ENCODE measurements at places on chromosomes 12 and 14. TPM values are rescaled to one million over a fixed set of nuclear protein-coding genes. Genes with fewer than 3 reads are reported as not detected.

PRKD1 gene
- total RNA-seq, result 4.5 TPM

TMPRSS12 gene
- total RNA-seq, result not detected

SRGAP1 gene
- total RNA-seq, result 14.5 TPM

CLEC4D gene
- not detected for total RNA-seq

VDR gene
- 4.7 TPM for total RNA-seq

PGF gene
- 6.1 TPM for total RNA-seq

CCDC88C gene
- 16.4 TPM for total RNA-seq

RNASE4 gene
- total RNA-seq, result 7.6 TPM

FBXO33 gene
- total RNA-seq, result 16.8 TPM

All from epithelial cell of proximal tubule (primary cell).